ENCODE measurements at places on chromosomes 6 and 20.

DNA sequence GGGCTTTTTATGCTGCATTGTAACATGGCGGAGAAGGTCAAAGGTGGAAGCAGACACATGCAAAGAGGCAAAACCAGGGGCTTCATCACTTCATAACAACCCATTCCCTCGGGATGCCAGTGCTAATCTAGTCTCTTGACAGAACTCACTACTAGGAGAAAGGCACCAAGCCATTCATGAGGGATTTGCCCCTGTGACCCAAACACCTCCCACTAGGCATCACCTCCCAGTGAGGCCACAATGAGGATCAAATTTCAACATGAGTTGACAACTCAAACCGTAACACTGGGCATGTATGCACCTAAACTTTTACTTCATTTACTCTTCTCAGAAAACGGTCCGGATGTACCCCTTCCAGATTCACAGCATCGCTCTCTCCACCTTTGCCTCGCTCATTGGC, 61.9 kb downstream of the CDS2 start:
- DNase-seq: no peak

DNA sequence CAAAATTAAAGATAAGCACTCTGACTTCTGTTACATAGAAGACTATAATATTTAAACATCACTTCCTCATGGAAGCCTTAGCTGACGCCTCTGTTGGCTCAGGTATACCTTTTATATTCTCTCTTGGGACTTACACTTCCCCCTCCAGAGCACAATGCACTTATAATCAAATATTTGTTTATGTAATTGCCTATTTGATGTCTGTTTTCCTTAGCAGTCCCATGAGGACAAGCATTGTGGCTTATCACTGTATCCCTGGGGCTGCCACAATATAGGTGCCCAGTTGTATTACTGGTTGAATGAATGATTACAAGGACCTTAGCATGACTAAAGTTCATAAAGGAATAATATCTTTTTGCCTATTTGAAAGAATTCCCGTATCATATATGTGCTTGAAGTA, 186.7 kb upstream of the VGLL2 start:
- DNase-seq: no peak

DNA sequence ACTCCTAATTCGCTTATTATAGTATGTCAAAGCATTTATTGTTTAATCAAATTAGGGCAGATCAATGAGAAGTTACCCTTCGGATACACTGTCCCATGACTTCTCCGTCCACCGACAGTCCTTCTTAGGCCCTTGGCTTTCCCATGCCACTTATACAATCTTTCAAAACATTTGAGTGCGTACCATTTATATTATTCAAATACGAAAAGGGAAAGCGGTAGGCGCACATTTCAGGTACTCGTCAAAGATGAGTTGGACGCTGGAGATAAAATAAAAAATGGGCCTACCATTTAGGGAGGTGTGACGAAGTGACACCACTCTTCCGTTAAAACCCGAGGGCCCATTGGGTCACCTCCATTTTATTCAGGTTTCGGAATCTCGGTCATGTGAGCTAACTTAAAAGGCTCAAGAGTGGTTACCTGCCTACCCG, 542 bp upstream of the AFG1L start:
- DNase-seq: no peak

- DNase-seq: no peak
These were observed 47.1 kb upstream of the PIM1 start for GRCh38 chr6:37122861-37123260.

DNA sequence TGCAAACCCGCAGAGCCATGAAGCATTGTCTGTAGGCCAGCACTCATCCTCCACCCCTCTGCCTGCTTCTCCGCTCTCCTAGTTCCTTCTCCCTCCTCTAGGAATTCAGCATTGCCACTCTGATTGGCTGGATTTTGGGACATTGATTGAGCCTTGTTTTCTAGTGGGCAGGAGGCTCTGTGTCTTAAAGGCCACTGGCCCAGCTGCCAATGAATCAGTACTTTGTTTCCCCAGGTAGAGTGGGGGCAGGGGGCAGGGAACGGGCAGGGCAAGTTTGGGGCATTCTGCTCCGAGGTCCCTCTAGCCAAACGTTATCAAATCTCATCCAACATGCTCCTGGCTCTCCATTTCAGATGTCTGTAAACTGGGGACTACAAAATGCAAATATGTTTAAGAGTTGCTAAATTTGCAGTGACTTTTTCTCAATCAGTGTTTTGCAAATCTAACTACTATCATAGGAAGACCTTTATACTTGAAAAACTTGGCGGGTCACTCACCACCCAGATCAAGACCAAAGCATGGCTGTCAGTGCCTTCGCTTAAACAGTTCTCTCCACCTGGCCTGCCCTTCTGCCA, 10.4 kb upstream of the BPI start:
- DNase-seq: no peak

GRCh38 chr20:9566977-9567376, 52.6 kb downstream of the LAMP5 start:
- no peak for DNase-seq

- peak; percentile 33 for DNase-seq
These were observed 917 bp upstream of the TEAD3 start for GRCh38 chr6:35497571-35498421.

- no peak for DNase-seq
These were observed 61.3 kb upstream of the ATXN1 start for GRCh38 chr6:16822529-16822928.

DNA sequence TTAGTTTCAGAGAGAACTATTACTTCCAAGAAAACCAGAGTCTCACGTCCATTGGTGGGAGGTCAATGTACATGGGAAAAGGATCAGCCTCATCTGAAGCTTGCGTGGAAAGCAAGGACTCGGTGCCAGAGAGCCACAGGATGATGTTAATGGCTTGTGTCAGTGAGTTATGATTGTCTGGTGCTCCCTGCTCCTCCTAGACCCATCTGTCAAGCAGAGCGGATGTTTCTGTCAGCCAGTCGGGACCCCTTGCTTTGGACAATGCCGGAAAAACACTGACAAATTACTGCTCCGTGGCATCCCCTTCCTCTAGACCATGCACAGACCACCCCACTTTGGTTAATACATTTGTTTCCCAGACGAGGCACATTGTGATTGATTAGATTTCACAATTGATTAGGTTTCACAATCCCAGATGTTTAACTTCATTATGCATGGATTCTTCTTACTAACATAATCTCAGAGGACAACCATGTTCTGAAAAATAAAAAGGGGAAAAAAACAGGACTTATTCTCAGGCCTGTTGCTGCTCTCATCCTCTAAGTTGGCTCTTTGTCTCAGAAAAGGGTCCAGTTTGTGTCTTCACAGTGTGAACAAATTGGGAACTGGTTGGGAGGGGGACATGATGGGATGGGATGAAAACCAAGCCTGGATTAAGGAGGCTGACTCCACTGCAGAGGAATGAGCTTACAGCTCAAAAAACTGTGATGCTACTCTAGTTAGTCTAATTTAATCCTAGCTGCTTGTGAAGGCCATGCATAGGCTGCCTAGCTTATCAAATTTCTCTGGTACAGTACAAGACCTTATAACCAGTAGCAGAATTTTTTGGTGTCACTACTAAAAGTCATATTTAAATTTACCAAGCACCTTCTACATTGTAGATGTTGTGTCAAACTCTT, 51.9 kb downstream of the UNC5CL start:
- DNase-seq: no peak

DNA sequence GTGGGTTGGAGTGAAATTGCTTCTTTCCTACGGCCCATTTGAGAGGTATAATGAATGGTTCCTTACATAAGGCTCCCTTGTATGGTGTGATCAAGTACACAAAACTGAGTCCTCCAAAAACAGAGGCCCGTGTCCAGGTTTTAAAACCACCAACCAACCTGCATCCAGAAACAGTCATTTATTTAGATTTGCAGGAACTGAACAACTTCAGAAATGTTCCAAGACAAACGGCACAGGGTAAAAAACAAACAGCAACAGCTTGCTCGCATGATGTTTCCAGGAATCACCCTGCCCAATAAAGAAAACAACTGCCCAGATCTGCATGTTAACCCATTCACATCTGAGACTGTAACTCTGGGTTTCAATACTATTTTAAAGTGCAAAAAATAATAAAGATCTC, 40.2 kb upstream of the TRAM2 start:
- DNase-seq: no peak

- DNase-seq: no peak
These were observed 136.4 kb upstream of the KCNG1 start for GRCh38 chr20:51159303-51159702.

GRCh38 chr20:47278907-47279348, 77.6 kb downstream of the ZMYND8 start:
- DNase-seq: no peak

GRCh38 chr6:18101873-18102272, 20.6 kb downstream of the NHLRC1 start:
- DNase-seq: no peak

DNA sequence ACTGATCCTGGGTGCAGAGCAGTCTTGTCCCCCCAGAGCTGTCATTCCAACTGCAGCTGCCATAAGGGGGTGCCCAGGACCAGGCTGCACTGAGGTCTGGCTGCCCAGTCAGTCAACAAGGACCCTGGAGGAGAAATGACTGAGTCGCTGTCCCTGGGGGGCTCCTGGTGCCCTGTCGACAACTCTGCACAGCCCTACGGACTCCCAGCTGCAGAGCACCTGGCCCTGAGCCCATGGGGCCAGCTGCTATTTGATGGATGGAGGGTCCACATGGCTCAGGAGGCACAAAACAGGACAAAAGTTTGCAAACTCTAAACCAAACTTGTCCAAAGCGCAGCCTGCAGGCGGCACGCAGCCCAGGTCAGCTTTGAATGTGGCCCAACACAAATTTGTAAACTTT, 46.3 kb upstream of the RPS6KA2 start:
- DNase-seq: no peak

DNA sequence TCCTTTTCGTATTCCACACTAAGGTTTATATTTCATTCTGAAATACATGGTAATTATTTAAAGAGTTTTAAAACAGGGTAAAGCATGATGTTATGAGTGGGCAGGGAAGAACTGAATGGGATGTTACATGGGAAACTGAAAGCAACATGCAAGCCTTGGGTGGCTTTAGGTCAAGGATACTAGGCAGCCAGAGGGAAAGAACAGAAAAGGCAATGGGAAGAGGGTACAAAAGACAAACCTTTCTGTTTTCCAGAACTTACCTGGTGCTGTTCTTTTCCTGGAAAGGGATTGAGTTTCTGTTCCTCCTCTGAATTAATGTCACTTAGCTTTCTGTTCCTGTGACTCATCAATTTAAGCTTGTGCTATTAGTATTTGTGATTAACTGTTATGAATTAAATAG, 71.2 kb upstream of the SMIM8 start:
- DNase-seq: no peak

GRCh38 chr6:33199687-33200218, 712 bp downstream of the RXRB start:
- peak; percentile 63 for DNase-seq

- no peak for DNase-seq
These were observed 20.0 kb downstream of the IRF4 start for GRCh38 chr6:411402-412145.

- DNase-seq: no peak
These were observed 79.0 kb upstream of the POPDC3 start for GRCh38 chr6:105258816-105259215.

GRCh38 chr20:35711588-35712209, 12.5 kb downstream of the ROMO1 start:
- DNase-seq: no peak

DNA sequence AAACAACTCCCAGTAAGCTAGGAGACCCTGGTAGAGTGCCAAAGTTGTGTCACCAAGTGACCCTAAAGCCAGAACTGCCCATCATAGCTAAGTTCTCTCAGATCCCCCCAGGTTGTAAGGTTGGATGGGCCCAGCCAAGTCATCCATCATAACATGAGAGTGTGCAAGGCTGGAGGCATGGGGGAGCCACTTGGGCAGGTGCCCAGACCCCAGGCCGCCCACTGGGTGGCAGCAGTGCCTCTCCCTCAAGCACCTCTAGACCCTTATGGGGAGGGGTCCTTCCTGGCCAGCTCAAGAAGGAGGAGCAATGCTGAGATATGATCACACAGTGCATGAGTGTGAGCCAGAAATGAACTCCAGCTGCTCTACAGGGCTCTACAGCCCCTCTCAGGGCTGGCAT, 154.5 kb downstream of the MYLK4 start:
- no peak for DNase-seq

DNA sequence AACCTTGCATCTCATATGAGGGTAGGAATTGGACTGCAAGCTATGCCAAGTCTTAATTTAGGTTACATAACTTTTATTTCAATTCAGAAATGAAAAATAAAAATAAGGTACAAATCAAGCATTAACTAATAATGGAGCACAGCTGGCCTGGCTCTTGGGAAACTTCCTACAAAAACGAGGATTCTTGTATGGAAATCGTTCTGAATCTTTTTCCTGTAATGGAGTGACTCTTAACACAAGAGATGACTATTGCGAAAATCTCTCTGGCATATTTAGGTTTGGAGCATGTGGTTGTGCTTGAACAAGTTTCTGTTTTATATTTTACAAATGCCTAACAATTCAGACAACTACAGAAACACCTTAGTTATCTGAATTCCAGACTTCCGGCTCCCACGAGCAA, 34.0 kb upstream of the PI16 start:
- DNase-seq: no peak

DNA sequence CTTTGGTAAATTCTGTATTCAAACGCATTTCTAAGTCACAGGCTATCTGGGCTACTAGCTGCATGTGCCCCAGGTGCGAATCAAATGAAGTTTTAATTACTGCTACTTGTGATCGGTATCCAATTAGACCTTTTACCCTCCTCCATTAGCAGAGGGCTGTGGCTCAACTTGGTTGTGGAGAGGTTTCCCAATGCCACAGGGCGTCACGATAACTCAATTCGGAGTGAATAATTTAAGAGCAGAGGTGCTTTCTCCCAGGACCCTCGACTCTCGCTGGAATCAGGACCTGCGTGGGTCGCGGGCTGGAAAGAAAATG, 640 bp downstream of the SAYSD1 start:
- no peak for DNase-seq

GRCh38 chr20:50601511-50602431, 89.6 kb downstream of the RIPOR3 start:
- no peak for DNase-seq

GRCh38 chr20:21167261-21167660, 41.4 kb downstream of the KIZ start:
- DNase-seq: no peak

Measured in activated effector memory CD4-positive, alpha-beta T cell treated with Interleukin-2 at 50 U/mL for 16 hours (primary cell).